ENCODE measurements at places on chromosomes 6 and 20.

- no peak for DNase-seq
Measured at GRCh38 chr20:37726321-37726720, 32.5 kb downstream of the CTNNBL1 start.

- DNase-seq: no peak
Measured at GRCh38 chr6:127026247-127026646, 92.2 kb upstream of the RSPO3 start.

- no peak for DNase-seq
Measured at GRCh38 chr6:55176958-55177357, 2.6 kb downstream of the HCRTR2 start.

- no peak for DNase-seq
Measured at GRCh38 chr6:122930252-122931180, 65.5 kb upstream of the CLVS2 start.

DNA sequence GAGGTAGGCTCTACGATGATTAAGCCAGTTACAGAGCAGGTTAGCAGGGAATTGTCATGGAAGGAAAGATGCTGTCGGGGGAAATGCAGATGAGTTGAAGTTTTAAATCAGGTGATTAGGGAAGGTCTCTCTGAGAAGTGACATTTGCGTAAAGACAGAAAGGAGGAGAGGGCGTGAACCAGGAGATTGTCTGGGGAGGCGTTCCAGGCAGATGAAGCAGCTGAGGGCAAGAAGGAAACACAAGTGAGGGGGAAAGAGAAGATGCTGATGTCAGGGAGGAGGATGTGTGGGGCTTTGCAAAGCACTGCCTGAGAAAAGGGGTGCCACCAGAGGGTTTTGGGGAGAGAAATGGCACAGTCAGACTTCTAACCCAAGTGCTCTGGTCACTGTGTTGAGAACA is 2.5 kb upstream of the TMEM14B start:
- DNase-seq: no peak

GRCh38 chr6:35977308-35977707 is 47.1 kb downstream of the SLC26A8 start:
- no peak for DNase-seq

Data from hepatic stellate cell (primary cell).